ENCODE measurements at places on chromosomes 1 and 21.

DNA sequence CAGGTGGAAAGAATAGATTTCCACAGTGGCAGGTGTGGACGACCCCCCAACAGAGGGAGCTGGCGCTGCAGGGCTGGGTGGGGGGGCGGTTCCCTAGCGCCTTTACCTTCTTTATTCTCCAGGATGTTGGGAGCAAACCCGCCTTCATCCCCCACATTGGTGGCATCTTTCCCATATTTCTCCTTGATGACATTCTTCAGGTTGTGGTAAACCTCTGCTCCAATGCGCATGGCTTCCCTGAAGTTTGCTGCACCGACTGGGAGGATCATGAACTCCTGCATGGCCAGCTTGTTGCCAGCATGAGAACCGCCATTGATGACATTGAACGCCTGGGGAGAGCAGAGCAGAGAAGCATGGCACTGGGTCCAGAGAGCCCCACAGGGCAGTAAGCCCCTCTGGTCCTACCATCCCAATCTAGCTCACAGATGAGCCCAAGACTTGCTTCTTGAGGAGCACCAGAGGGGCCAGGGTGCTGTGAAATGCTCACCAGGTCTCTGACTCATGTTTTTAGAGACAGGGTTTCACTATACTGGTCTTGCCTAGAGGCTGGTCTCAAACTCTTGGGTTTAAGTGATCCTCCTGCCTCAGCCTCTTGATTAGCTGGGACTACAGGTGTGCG is 12.2 kb downstream of the ENO1 start:
- DNase-seq: no peak

GRCh38 chr1:114201486-114201885 is 47.8 kb upstream of the SYT6 start:
- no peak for DNase-seq

DNA sequence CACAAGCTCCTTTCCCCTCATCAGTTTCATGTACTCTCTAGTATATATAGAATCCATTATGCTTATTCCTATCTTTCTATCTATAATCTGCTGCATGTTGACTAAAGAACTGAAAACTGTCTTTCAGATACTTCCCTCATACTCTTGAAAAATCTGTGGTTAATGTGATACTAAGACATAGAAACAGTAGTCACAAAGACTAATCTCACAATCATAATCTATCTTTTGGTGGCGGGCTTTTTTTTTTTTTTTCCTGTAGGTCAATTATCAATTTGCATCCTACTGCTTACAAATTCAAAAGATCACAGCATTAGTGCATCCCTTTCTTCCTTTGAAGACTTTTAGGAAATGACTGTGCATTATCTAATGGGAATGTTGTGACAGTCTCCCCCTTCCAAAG is 4.7 kb downstream of the UBR4 start:
- DNase-seq: no peak

DNA sequence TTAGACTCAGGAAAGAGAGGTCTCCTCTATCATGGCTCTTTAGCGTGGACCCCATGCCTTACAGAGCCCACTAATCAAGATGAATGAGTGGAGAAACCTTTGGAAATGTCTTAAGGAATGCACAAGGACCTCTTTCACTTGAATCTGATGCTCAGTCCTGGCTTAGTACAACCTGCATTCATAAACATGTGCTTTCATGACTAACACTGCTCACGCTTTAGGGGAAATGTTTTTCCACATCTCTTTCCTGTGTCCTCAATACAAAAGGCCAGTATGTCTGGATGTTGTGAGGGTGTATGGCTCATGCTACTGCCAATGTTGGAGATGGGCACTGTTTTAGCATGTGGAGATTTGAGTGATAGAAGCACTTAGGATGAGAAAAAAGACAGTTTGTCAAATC is 14.2 kb upstream of the GNG12 start:
- DNase-seq: no peak

- no peak for DNase-seq
Measured at GRCh38 chr21:28734522-28735175, 258.0 kb downstream of the LTN1 start.

Measured in Panc1 (cell line).